ENCODE measurements at places on chromosomes 6 and 20.

GRCh38 chr20:54051068-54051467 lies 19.3 kb downstream of the BCAS1 start:
- DNase-seq: no peak

DNA sequence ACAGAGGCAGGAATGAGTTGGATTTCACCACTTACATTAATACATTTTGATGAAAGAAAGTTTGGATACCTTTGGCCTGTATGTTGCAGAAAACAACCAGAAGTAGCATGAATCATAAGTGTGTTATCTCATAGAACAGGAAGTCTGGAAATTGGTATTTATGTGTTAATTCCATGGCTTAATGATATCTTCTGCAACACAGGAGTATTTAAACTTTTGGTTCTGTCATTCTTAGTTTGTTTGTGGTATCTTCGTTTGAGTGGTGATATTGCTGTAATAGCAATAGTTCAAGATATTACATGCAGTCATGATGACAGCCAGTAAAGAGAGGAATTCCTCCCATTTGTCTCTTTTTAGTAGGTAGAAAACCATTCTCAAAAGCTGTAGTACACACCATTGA lies 177.3 kb downstream of the CDKAL1 start:
- DNase-seq: peak; percentile 35

DNA sequence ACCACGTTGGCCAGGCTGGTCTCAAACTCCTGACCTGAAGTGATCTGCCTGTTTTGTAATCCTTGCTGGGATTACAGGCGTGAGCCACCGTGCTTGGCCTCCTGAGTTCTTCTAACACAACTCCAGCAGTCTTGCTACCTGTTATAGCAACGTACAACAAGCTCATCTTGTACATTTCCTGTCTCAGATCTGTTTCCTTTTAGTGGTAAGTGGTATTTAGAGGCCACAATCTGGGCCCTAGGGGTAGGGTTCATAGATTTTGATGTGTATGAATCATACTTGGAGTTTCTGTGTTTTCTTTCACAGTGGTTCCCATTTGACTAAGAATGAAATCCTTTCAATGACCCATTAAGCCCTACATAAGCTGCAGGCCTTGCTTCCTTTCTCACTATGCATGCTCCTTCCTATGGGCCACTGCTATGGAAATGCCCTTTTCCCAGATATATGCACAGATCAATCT lies 27.1 kb upstream of the SYNCRIP start:
- peak; percentile 69 for DNase-seq

DNA sequence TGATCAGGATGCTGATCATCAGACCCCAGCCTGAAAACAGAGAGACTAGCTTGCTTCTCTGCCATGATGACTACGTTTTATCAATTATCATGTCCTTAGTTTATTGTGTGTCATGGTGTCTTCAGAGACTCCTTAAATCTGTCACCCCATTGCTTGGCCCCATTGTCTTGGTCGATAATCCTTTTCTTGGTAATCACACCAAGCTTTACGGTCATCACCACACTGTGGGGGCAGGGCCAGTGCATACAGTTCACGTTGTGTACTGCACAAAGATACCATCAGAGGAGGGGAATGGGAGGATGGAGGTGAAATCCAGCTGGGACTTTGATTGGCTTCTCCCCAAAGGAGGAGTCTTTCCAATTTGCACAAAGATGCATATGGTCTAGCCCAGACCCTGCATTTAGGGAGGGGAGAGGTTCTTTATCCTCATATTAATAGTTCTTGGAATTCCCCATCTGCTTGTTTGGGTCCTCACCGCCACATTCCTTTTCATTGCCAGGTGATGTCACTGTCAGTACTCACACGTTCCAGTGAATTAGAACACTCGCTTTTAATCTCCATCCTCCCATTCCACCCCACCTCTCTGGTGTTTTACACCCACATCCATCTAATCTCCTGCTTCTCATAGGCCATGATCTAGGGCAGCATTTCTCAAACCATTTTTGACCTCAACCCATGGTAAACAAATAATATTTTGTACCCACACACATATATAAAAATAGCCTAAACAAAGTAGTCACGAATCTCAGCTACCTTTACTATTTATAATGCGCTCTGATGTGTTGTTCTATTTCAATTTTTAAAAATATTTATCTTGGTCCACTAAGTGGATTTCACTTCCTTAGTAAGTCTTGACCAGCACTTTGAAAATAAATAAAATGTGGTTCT lies 5.7 kb downstream of the ETV7 start:
- no peak for DNase-seq

DNA sequence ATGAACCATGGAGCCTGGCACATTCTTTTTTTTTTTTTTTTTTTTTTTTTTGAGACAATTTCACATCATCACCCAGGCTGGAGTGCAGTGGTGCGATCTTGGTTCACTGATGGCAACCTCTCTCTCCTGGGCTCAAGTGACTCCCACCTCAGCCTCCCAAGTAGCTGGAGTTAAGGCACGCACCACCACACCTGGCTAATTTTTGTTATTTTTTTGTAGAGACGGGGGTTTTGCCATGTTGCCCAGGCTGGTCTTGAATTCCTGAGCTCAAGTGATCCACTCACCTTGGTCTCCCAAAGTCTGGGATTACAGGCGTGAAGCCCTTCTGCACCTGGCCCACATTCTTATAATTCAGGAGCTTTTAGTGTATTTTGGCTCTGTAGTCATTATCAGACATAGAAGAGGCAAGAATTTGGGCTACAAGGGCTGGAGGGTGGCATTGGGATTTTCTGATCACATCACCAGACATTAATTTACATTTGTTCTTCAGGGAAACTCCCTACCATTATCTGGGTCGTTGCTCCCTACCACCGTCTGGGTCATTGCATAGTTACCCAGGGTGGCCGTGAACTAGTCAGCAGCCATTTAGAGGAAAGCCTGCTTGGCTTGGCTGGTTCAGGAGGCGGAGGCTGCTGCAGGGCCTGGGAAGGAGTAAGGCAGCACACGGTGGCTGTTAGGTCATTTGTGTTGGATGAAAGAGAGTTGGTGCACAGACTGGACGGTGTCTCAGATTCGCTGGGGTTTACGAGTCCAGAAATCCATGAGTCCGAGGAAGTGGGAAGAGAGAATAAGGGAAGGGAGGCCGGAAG lies 17.6 kb downstream of the ARID1B start:
- no peak for DNase-seq

DNA sequence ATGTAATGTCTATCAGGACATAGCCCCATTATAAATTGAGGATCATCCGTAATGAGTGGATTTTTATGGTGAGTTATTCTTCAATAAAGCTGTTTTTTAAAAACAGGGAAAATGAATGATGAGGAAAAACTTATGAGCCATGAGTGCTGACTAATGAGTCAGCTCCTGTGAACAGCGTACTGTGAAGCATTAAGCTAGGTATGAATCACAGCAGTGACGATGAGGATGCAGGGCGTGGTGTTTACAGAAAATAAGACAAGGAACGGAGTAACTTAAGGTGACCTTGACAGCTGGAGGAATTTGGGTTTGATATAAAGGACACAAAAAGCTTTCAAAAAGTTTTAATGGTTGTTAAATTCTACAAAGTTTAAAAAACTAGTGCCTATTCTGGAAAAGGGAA lies 96.3 kb downstream of the FOXF2 start:
- DNase-seq: peak; percentile 91

GRCh38 chr6:47288267-47289090 lies 21.2 kb downstream of the TNFRSF21 start:
- no peak for DNase-seq

DNA sequence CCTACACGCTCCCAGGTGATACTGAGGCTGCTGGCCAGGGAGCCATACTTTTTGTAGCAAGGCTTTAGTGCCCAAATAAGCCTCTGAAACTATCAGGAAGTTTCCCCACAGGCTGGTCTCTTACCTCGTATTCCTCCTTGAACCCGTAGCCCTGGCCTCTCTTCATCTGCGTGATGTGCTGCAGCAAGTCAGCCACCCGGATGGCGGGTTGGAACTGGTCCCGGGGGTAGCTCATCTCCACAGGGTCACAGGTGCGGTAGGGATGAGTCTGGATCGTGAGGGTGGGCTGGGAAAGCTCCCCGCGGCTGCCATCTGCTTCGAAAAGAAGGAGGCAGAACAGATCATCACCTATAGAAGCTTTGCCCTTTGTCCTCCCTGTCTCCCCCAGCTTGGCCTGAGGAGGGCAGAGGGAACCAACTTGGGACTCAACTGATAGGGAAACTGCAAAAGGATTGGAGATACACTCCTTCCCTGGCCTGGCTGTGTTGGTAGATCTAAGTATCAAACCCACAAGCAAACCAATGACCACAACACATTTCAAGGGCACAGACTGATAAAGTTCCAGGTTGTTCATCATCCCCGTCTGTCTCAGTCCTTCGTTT lies 543.2 kb upstream of the CHD6 start:
- DNase-seq: no peak

DNA sequence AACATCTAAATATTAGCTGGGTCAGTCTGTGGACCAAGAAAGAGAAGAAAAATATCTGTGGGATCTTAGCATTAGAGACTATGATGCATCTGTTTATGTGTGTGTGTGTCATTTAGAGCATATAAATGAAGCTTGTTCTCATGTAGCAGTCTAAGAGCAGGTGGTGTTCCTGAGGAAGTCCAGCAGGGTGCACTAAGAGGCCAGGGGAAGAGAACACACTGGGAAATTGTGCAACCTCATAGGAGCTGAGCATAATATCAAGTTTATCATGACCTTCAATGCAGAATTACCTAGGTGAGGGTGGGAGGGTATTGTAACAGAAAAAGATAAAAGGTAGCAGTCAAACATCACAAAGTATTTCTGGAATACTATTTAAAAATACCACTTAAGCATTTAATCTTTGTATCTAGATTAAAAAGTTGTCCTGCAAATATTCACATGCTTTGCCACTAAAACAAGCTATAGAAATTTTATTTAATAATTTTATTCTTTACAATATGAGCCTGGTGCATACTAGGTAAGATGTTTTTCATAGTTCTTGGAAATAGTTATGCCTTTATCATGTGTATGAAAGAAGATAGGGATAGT lies 80.5 kb downstream of the SMPDL3A start:
- peak; percentile 78 for DNase-seq

DNA sequence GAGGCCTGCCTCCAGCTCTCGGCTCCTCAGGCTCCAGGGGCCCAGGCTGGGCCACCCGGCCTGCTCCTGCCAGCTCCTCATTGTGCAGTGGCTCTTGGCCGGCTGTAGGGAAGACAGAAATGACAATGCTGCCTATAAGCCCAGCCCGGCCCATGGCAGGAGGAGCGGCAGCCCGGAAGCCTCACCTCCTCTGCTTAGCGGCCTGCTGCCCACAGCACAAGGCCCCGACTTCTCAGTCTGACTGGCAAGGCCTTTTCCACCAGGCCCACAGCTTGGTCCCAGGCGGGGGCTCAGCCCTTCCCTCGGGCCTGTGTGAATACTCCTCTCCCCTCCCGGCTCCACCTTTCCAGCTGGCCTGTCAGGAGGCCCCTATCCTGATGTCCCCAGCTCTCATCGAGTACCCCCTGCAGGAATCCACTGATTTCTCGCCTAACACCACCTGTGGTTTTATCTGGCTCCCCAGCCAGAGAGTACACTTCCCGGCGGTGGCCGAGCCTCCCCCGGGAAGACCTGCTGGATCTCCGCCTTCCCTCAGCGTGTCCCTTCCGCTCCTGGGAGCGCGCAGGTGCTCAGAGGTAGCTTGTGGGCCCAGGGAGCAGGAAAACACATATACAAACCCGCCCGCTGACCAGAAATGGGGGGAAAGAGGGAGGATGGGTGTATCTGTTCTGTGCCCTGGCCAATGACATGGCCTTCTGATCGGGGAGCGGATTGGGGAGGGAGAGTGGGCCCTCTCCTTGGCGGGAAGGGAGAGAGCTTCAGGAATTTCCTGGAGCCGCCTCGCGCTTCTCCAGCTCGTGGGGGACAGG lies 963 bp downstream of the DDRGK1 start:
- peak; percentile 25 for DNase-seq

GRCh38 chr6:39342692-39343395 lies 20.3 kb upstream of the KCNK16 start:
- no peak for DNase-seq

- DNase-seq: no peak
Observed at GRCh38 chr6:158843751-158844683, 24.8 kb upstream of the EZR start.

GRCh38 chr6:144581812-144582537 lies 296.8 kb downstream of the UTRN start:
- peak; percentile 58 for DNase-seq
